Amniotic stem cell (primary cell): ENCODE measurements at places on chromosomes 12 and 14.
A peak's percentile ranks its signal among the peaks of the same experiment; 100 is the strongest.

- no peak for DNase-seq
These were observed 101.1 kb downstream of the OTOGL start for GRCh38 chr12:80200414-80200813.

GRCh38 chr14:72591391-72591790 is 302.5 kb downstream of the DPF3 start:
- DNase-seq: no peak

GRCh38 chr12:113860950-113861349 is 105.2 kb downstream of the RBM19 start:
- DNase-seq: no peak

DNA sequence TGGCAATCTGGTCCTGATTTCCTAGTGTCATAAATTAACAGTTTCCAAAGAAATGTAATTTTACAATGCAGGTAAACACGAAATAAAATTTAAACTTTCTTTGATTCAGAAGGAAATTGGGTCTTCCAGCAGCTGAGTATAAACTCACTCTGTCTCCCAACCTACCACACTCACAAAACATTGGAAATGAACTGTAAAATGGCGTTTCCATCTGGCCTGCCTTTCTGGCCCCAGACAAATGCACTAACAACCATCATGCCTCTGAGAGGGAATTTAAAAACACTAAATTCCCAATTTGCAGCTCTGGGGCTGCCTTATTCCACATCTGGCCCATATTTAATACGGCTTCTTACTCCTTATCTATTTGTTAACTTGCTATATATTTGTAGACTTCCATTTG is 19.3 kb downstream of the ATP2B1 start:
- DNase-seq: no peak

- no peak for DNase-seq
These were observed 110.2 kb downstream of the BTG1 start for GRCh38 chr12:92035477-92035876.

GRCh38 chr14:74019408-74020137 is 424 bp downstream of the BBOF1 start:
- peak; percentile 5 for DNase-seq

GRCh38 chr12:60120199-60120598 is 524.4 kb downstream of the SLC16A7 start:
- DNase-seq: no peak

DNA sequence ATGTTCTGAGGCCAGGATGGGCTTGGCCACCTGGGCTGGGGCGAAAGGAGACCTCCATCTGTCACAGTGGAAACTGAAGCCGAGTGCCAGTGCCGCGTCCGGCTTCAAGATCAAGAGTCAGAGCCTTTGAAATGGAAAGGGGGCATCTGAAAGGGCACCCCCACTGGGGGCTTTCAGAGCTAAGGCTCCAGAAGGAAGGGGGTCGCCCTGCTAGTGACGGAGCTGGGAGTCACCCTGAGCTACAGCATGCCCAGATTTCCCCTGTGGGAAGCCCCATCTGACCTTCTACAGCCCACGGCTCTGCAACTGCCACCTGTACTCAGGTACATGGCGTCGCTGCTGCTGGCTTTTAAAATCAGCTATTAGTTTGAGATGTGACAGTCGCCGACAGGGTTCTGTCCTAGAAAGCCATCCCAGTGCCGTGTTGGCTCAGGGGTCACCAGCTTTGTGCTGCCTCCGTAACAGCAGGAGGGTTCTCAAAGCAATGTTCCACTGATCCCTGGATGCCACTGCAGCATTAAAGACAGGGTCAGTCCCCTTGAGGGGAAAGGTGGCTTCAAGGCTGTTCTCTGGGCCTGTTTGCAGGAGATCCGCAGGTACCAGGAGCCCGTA is 31.5 kb downstream of the CCNK start:
- DNase-seq: no peak

GRCh38 chr14:102799684-102800562 is 22.7 kb downstream of the TRAF3 start:
- peak; percentile 36 for DNase-seq

- DNase-seq: no peak
These were observed 24.9 kb downstream of the CCDC88C start for GRCh38 chr14:91392623-91393303.

DNA sequence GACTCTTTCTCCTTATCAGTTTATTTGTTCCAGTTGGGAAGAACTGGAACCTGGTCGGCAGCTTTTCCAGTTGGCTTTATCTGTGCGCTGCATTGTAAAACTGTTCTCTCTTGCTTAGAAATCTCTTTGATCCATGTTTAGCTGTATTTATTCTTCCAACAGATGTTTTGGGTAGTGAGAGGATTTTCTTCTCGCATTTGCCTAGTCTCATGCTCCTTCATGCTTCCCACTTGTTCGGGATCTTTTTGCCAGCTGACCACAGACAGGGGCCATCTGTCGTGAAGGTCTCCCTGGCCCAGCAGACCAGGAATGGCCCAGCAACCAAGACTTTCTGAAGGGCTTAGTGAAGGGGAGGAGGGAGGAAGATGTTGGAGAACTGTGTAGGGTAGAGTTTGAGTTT is 21.6 kb downstream of the NTF3 start:
- no peak for DNase-seq

GRCh38 chr12:98699586-98699985 is 54.5 kb downstream of the APAF1 start:
- DNase-seq: no peak

DNA sequence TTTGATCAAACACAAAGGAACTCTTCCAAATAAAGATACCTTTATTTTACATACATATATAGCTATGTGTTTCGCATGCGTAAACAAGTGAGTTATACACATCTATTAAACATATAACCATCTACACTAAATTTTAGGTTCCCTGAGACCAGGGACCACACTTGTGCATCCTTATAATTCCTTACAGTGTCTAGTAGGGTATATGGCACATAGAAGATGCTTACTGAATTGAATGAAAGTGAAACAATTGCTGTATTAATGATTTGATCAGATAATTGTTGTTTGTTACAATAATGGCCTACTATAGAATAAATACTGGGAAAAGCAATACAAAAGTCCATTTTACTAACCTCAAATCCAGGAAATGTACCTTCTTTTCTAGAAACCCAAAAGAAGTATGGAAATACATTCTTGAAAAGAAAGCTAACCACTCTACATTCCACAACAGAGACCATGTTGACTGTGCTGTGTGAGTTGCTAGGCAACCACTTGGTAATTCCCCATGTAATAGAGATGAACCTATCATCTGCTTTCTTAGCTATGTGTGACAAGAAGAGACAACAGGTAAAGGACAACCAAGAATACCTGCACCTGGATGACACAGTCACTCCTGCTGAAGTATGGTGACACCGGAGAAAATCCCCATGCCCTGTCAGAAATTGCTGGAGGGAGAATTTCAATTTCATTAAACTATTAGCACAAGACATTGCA is 11.9 kb upstream of the CIPC start:
- no peak for DNase-seq

DNA sequence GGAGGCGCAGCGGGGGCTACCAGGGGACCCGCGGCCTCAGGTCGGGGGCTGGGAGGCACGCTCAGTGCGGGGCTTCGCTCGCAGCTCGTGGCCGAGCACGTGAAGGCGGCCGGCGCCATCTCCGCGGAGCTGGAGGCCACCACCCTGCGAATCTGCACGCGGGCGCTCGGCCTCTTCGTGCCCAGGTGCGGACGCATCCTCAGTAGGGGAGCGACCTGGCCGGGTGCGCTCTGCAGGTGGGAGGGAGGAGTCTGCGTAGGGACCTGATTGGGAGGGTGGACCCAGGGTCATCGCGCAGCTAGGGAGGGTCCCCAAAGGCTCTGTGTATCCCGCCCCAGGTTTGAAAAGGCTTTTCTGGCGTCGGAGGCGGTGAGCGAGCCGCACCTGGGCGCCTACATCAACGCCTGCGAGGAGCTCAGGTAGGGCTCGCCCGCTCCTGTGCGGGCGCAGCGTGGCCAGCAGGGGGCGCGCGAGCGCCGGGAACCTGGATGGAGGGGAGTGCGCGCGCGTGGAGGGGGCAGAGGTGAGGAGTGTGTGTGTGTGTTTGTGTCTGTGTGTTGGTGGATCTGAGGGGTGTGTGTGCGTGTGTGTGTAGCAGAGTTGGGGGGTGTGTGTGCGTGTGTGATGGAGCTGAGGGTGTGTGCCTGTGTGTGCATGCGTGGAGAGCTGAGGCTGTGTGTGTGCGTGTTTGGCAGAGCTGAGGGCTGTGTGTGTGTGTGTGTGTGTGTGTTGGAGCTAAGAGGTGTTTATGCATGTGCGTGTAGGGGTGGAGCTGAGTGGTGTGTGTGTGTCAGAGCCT is 10.3 kb downstream of the EXOC3L4 start:
- no peak for DNase-seq
